ENCODE measurements at places on chromosomes 6 and 20.

DNA sequence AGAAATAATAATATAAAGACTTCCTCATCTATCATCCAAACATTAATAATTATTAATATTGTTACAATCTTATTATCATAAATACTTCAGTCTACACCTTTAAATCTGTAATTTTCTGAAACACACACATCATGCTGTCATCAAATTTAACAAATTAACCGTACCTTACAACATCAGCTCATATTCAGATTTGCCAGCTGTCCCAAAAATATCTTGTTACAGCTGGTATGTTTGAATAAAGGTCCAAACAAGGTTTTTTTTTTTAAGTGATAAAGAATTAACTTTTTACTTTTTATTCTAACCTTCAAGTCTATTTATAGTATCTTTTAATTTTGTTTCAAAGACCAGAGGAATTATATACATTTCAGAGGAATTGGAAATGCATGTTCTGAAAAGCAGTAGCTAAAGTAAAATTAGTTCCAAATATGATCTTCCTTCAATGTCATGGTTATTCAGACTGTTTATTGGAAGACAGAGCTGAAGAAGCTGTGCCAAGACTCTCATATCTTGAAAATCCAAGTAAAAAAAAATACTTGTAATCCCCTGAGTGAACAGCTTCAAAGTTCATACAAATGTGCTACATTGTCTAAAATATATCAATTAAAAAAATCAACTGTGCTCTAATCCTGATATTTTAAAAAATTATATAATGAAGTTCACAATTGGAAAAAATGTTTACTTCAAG is 161.7 kb upstream of the BMP5 start:
- H3K4me1 ChIP-seq = no peaks in the 10 kb centered on the region
- H3K27ac ChIP-seq = no peak overlapping the region
- no peaks in the 10 kb centered on the region for H3K27me3 ChIP-seq
- no peak for DNase-seq
- H3K4me3 ChIP-seq = no peak overlapping the region

- H3K4me3 ChIP-seq = no peak overlapping the region
- H3K36me3 ChIP-seq = no peaks in the 10 kb centered on the region
- no peaks in the 10 kb centered on the region for H3K27me3 ChIP-seq
Observed at GRCh38 chr6:169803816-169804340, 52.5 kb downstream of the ERMARD start.

DNA sequence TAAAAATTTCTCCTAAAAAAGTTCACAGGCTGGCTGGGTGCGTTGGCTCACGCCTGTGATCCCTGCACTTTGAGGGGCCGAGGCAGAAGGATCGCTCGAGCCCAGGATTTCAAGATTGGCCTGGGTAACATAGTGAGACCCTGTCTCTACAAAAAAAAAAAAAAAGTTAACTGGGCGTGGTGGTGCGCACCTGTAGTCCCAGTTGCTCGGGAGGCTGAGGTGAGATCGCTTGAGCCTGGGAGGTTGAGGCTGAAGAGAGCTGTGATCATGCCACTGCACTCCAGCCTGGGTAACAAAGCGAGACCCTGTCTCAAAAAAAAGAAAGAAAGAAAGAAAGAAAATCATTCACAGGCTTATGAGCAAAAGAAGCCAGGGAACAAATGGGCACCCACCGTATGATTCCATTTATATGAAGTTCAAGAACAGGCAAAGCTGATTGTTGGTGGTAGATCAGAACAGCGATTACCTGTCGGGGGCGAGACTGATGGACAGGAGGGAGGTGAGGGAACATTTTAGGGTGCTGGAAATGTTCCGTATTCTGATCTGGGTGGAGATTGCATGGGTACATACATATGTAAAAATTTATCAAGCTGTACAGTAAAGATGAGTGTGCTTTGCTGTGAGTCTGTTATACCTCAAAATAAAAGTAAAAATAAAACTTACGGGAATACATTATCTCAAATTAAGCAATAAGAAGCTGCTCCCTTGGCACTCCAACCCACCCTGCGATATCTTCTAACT is 77.1 kb downstream of the FGD2 start:
- H3K27me3 ChIP-seq = no peaks in the 10 kb centered on the region
- DNase-seq = no peak
- H3K36me3 ChIP-seq = no peaks in the 10 kb centered on the region
- H3K4me1 ChIP-seq = peaks cover 5% of the 10 kb centered on the region
- H3K4me3 ChIP-seq = no peak overlapping the region

DNA sequence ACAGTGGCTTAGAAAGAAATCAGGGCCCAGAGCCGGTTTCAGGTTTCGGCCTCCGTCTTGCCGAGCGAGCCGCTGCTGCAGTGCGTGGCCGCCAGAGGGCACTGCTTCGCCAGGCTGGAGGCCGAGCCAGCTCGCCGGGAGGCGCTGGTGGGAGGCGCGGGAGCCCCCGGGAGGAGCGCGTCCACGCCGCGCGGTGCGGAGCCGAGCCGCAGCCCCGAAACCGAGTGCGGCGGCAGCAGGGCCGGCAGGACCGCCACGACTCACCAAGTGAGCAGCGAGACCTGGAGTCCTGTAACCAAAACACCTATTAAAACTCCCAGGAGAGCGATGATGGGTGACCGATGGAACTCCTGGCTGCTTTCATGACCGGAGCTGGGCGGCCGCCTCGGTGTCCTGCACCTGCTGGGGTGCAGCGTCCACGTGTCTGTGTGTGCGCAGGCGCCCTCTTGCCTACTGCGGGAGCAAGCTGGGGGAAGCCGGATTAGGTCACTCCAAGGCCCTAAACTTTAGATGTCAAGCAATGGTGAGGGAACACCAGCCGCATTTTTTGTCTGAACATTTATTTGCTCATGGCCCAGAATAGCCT is 186.9 kb upstream of the UST start:
- no peaks in the 10 kb centered on the region for H3K27me3 ChIP-seq
- no peaks in the 10 kb centered on the region for H3K4me1 ChIP-seq
- no peak overlapping the region for H3K27ac ChIP-seq
- peak overlapping the region; percentile 18 for H3K4me3 ChIP-seq
- no peaks in the 10 kb centered on the region for H3K36me3 ChIP-seq
- peak; percentile 21 for DNase-seq

- H3K36me3 ChIP-seq = no peaks in the 10 kb centered on the region
- H3K27ac ChIP-seq = no peak overlapping the region
- DNase-seq = no peak
- peaks cover 9% of the 10 kb centered on the region for H3K4me1 ChIP-seq
- H3K4me3 ChIP-seq = no peak overlapping the region
Observed at GRCh38 chr6:44076356-44077213, 50.7 kb downstream of the MRPL14 start.

DNA sequence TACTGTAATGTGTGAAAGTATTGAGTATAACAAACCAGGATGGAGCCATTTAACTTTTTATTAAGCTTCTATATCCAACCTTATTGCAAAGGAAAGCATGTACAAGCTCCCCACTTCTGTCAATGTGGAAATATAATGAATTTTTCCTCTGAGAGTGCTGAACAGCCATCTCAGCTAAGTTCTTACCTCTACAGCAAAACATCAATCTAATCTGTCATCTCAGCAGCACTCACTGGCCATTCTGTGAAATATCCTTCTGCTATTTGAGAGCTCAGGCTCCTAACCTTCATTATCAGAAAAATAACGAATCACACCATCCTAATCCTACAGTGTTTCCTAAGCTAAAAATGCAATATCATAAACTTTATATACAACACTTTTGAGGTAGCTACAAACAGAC is 194.0 kb upstream of the RNF217 start:
- no peaks in the 10 kb centered on the region for H3K27me3 ChIP-seq
- no peak for DNase-seq
- no peaks in the 10 kb centered on the region for H3K4me1 ChIP-seq
- no peaks in the 10 kb centered on the region for H3K36me3 ChIP-seq

- H3K4me1 ChIP-seq = peaks cover 3% of the 10 kb centered on the region
- no peak overlapping the region for H3K27ac ChIP-seq
- no peaks in the 10 kb centered on the region for H3K27me3 ChIP-seq
- H3K36me3 ChIP-seq = peaks cover 33% of the 10 kb centered on the region
- H3K4me3 ChIP-seq = no peak overlapping the region
Observed at GRCh38 chr20:32436968-32437367, 78.8 kb downstream of the ASXL1 start.

- no peaks in the 10 kb centered on the region for H3K27me3 ChIP-seq
- H3K4me3 ChIP-seq = no peak overlapping the region
- no peak overlapping the region for H3K27ac ChIP-seq
- peaks cover 11% of the 10 kb centered on the region for H3K4me1 ChIP-seq
- no peak for DNase-seq
- H3K36me3 ChIP-seq = no peaks in the 10 kb centered on the region
Observed at GRCh38 chr6:83976871-83977270, 56.7 kb upstream of the MRAP2 start.

- DNase-seq = no peak
- no peak overlapping the region for H3K27ac ChIP-seq
- no peaks in the 10 kb centered on the region for H3K36me3 ChIP-seq
- no peaks in the 10 kb centered on the region for H3K27me3 ChIP-seq
Observed at GRCh38 chr20:21147593-21147992, 21.7 kb downstream of the KIZ start.

DNA sequence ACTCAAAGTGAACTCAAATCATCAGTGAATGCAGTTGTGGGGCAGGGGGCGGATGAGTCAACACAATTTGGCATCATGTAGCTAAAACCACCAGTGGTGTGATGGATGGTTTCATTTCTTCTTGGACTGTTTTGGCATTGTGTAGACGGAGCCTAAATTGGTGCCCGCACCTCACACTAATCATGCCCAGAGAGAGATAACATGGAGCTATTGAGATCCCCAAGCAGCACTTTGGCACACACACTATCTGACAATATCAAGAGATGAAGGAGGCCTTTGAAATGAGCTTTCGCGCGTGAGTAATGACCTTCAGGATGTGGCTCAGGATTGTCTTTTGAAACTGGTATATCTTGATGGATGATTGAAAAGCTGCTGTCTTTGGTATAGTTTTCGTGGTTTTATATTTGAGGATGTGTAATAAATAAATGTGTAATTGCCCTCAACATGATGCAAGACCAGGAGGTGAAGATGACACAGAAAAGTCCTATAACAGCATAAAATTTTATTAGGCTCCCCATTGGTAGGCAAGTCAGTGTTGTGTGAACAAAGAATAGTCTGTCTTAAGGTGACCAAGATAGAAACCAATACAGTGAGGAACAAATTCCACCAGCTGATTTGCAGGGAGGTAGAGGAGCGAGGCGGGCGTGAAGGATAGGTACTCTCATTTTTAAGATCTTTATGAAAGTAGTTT is 174.2 kb downstream of the TSHZ2 start:
- H3K27ac ChIP-seq = no peak overlapping the region
- no peak for DNase-seq

DNA sequence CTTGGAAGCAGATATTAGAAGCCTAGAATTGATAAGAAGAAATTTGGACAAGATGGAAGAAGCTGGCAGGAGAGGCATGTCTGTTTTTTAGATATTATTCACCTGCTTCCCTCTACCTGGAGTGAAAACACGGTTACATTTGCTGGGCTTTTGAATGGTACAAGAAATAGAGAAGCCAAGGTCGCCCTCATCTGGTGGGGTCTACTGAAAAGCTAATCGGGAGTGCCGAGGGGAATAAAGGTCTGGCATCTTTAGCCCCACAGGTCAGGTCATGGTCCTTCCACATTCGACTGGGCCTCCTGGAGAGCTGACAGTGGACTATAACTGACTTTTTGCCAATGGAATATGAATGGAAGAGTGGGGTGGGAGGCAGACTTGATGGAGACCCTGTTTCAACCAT is 4.6 kb upstream of the C2 start:
- H3K27ac ChIP-seq = no peak overlapping the region
- no peak for DNase-seq
- no peaks in the 10 kb centered on the region for H3K4me1 ChIP-seq

DNA sequence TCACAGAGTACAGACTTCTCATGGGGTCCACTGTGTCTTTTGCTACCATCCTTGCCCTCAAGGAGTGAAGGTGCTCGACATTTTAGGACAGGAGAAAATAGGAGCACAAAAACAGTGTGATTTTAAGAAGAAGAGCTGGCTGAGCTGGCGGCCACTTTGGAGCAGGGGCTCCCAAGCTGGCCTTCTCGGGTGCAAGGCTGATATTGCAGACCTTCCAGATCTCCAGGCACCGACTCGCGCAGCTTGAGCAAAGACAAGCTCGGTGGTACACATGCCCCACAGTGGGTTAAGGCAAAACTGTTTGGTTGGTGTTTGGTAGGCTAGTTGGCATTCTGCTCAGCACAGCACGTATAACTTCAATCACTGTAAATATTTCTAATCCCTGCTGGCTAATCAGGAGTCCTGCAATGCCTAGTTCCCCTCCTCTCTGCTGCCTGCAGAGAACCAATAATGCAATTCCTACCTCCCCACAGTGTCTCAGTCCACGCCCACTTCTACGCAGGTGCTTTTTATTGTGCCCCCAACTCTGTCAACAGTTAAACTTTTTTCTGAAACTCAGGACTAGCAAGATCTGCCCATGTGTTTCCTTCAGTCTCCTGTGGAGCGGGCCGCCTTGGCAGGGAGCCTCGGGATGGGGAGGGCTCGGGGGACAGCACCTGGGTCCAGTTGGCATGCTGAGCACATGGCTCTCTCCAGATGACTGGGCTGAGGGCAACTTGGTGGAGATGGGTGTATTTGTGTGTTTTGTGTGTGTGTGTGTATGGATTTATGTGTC is 12.7 kb upstream of the SMOC2 start:
- no peak overlapping the region for H3K4me3 ChIP-seq
- DNase-seq = no peak
- H3K27me3 ChIP-seq = no peaks in the 10 kb centered on the region
- no peak overlapping the region for H3K27ac ChIP-seq
- no peaks in the 10 kb centered on the region for H3K36me3 ChIP-seq

DNA sequence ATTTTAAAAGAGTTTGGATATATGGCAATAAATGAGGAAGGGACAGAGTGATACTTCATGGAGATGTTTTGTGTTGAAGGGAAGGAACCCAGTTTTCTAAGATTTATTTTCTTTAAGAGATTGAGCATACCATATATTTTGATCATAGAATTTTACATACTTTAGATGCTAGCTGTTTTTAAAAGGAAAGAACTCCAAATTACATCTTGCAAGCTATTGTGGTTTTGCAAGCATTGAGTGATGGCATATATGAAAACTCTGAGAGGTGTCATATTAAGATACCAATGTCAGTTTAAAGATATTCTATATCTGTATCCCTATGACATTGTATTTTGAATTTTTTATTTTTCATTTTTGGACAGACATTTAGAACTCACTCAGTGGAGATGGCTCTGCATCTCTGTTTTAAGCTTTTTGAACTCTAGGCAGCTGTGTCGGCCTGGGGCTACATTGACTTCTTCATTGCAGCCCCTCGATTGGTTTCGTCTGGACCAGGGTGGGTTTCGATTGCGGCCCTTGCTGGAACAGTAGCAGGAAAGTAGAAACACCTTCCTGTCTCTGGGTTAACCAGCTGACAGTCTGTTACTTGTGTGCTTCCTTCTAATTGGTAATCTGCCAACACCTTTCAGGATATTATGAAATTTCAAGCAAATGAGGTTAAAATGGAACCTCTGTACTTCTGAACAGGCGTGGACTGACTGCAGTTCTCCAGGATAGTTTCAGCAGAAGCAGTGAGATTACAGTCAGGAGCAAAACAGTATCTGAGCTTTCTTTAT is 14.0 kb downstream of the IGF2R start:
- H3K36me3 ChIP-seq = no peaks in the 10 kb centered on the region
- peaks cover 26% of the 10 kb centered on the region for H3K4me1 ChIP-seq
- H3K4me3 ChIP-seq = no peak overlapping the region
- DNase-seq = no peak
- no peaks in the 10 kb centered on the region for H3K27me3 ChIP-seq
- H3K27ac ChIP-seq = no peak overlapping the region

- H3K27ac ChIP-seq = no peak overlapping the region
- no peaks in the 10 kb centered on the region for H3K27me3 ChIP-seq
- no peaks in the 10 kb centered on the region for H3K36me3 ChIP-seq
- H3K4me3 ChIP-seq = no peak overlapping the region
- no peak for DNase-seq
- no peaks in the 10 kb centered on the region for H3K4me1 ChIP-seq
Observed at GRCh38 chr6:69276204-69276603, 520.6 kb downstream of the LMBRD1 start.
